ENCODE measurements at places on chromosomes 4 and X.

GRCh38 chr4:25861951-25862410 is 807 bp downstream of the SEL1L3 start:
- peak; percentile 64 for DNase-seq

GRCh38 chrX:47197526-47197925 is 3.9 kb downstream of the UBA1 start:
- no peak for DNase-seq

- no peak for DNase-seq
Observed at GRCh38 chrX:129784371-129784770, 4.6 kb downstream of the SASH3 start.

- no peak for DNase-seq
Observed at GRCh38 chrX:12903646-12904045, 2.8 kb upstream of the TLR8 start.

GRCh38 chrX:139382529-139382928 is 148.0 kb upstream of the F9 start:
- DNase-seq: no peak

All from HuH-7.5 (cell line).